Body of pancreas (tissue), 4 donors: ENCODE measurements at places on chromosomes 1 and 21.

DNA sequence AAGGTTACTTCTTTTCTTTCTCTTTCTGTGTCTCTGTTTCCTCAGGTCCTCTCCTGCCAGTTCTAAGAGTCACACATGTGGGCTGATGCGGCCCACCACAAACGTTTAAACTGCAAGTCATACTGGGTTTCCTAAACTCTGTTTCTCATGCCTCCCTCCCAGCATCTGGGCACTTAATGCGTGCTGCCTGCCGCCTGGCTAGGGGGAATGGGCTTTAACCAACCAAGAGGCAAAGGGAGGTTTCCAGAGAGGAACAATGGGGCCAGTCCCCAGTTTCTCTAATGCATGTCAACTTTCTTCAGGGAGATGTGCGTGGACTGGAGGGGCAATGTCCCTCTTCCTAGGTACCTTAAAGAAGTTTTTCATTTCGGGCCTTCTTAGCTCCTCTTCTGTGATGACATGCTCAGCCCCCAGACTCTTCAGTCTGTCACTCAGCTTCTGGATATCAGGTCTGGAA is 19.9 kb upstream of the SRSF4 start:
- H3K36me3 ChIP-seq, result peaks cover 5% of the 10 kb centered on the region
- H3K27me3 ChIP-seq, result no peaks in the 10 kb centered on the region

- no peak overlapping the region for H3K4me3 ChIP-seq
- H3K36me3 ChIP-seq, result no peaks in the 10 kb centered on the region
- no peak for DNase-seq
- no peaks in the 10 kb centered on the region for H3K27me3 ChIP-seq
- H3K4me1 ChIP-seq, result no peaks in the 10 kb centered on the region
Observed at GRCh38 chr1:245583575-245584330, 429.0 kb downstream of the KIF26B start.

DNA sequence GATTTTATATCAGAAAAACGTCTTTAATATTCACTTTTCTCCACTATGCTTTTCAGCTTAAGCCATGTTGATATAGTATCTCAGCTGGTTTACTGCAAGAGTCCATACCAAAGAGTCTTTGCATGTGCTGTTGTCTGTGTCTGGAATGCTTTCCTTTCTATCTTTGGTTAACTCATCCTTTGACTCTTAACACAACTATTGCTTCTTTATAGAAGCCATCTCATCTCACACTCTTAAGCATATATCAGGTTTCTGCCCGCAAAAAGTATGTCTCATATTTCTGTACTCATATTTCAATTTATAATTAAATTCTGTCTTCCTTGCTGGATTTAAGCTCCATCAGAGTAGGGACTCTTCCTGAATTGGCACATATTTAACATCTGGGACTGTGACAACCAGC is 220.9 kb upstream of the KCNK2 start:
- no peaks in the 10 kb centered on the region for H3K4me1 ChIP-seq
- no peak for DNase-seq
- H3K27me3 ChIP-seq, result no peaks in the 10 kb centered on the region
- no peak overlapping the region for H3K4me3 ChIP-seq

GRCh38 chr1:205791568-205792180 is 16.4 kb upstream of the RAB29 start:
- no peak overlapping the region for H3K4me3 ChIP-seq
- no peaks in the 10 kb centered on the region for H3K4me1 ChIP-seq
- H3K36me3 ChIP-seq, result peaks cover 13% of the 10 kb centered on the region
- H3K27ac ChIP-seq, result no peak overlapping the region
- no peaks in the 10 kb centered on the region for H3K27me3 ChIP-seq

DNA sequence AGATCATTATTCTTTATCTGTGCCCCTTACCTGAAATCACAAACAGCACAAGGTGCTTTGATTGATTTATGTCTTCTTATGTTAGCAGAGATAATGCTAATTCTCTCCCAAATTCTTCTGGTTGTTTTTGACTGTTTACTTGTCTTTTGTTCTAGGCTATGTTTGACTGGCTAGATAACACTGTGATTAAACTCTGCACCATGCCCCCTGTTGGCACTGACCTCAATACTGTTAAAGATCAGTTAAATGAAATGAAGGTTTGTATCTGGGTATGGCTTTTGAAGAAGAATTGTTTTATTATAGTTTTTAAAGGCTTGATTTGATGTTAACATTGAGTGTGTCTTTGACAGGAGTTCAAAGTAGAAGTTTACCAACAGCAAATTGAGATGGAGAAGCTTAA is 49.6 kb upstream of the BMP8A start:
- H3K27me3 ChIP-seq, result no peaks in the 10 kb centered on the region
- peaks cover 35% of the 10 kb centered on the region for H3K36me3 ChIP-seq

DNA sequence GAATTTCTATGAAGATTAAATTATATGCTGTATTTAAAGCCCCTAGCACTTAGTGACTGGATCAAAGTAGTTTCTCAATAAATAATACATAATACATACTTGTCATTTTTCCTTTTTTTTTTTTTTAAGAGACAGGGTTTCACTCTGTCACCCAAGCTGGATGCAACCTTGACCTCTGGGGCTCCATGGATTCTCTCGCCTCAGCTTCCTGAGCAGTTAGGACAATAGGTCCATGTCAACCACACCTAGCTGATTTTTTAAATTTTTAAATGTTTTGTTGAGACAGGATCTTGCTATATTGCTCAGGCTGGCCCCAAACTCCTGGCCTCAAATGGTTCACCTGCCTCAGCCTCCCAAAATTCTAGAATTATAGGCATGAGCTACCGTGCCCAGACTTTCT is 5.9 kb downstream of the ACADM start:
- no peaks in the 10 kb centered on the region for H3K36me3 ChIP-seq
- no peak overlapping the region for H3K27ac ChIP-seq
- H3K27me3 ChIP-seq, result no peaks in the 10 kb centered on the region
- no peak overlapping the region for H3K4me3 ChIP-seq

- no peaks in the 10 kb centered on the region for H3K36me3 ChIP-seq
- no peak for DNase-seq
- H3K27ac ChIP-seq, result no peak overlapping the region
Observed at GRCh38 chr21:42247716-42248115, 28.8 kb downstream of the ABCG1 start.

- peak; percentile 65 for DNase-seq
- no peaks in the 10 kb centered on the region for H3K36me3 ChIP-seq
- H3K27me3 ChIP-seq, result no peaks in the 10 kb centered on the region
- peaks cover 6% of the 10 kb centered on the region for H3K4me1 ChIP-seq
- H3K27ac ChIP-seq, result peak overlapping the region; percentile 76
Observed at GRCh38 chr1:32500387-32501209, 35.7 kb downstream of the ZBTB8B start.

GRCh38 chr1:6807782-6808181 is 22.5 kb downstream of the CAMTA1 start:
- H3K27me3 ChIP-seq, result no peaks in the 10 kb centered on the region
- H3K27ac ChIP-seq, result no peak overlapping the region
- DNase-seq, result no peak
- peaks cover 23% of the 10 kb centered on the region for H3K4me1 ChIP-seq
- H3K4me3 ChIP-seq, result no peak overlapping the region

DNA sequence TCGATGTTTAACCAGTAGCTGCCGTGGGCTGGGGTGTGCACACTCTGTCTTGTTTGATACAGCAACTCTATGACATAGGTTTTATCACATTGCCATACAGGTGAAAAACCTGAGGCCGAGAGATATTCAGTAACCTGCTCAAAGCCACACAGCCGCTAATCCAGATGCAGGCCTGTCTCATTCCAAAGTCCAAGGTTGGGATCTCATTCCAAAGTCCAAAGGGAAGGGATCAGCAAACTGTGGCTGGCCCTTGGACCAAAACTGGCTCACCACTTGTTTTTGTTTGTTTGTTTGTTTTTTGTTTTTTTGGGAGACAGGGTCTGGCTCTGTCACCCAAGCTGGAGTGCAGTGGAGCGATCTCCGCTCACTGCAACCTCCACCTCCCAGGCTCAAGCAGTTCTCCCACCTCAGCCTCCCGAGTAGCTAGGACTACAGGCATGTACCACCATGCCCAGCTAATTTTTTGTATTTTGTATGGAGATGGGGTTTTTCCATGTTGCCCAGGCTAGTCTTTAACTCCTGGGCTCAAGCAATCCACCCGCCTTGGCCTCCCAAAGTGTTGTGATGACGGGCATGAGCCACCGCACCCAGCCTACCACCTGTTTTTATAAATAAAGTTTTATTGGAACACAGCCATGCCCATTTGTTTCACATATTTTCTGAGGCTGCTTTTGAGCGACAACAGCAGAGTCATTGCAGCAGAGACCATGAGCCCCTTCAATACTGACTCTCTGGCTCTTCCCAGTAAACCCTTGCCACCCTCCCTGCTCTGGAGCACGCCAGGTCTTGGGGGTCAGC is 163.4 kb upstream of the TMEM51 start:
- no peaks in the 10 kb centered on the region for H3K4me1 ChIP-seq
- H3K27me3 ChIP-seq, result no peaks in the 10 kb centered on the region
- H3K4me3 ChIP-seq, result no peak overlapping the region
- no peaks in the 10 kb centered on the region for H3K36me3 ChIP-seq
- no peak overlapping the region for H3K27ac ChIP-seq

GRCh38 chr1:24186993-24187790 is at the start of gene IFNLR1:
Gene IFNLR1 (minus strand): TSS chr1:24187289. CDS start chr1:24187248, 41 bp downstream.
- H3K27ac ChIP-seq, result peak within 1 kb of the TSS; percentile 67
- peak; percentile 85 for DNase-seq
- H3K4me3 ChIP-seq, result peak within 1 kb of the TSS; percentile 46

- no peaks in the 10 kb centered on the region for H3K27me3 ChIP-seq
- no peaks in the 10 kb centered on the region for H3K4me1 ChIP-seq
- no peak overlapping the region for H3K4me3 ChIP-seq
Observed at GRCh38 chr1:44759077-44759476, 16.3 kb upstream of the RPS8 start.

GRCh38 chr1:156645056-156645455 is 3.1 kb downstream of the BCAN start:
- H3K27me3 ChIP-seq, result peaks cover 22% of the 10 kb centered on the region
- no peak overlapping the region for H3K4me3 ChIP-seq
- H3K27ac ChIP-seq, result no peak overlapping the region
- no peaks in the 10 kb centered on the region for H3K36me3 ChIP-seq
- DNase-seq, result no peak
- peaks cover 30% of the 10 kb centered on the region for H3K4me1 ChIP-seq

- H3K4me1 ChIP-seq, result no peaks in the 10 kb centered on the region
- no peak for DNase-seq
- no peak overlapping the region for H3K4me3 ChIP-seq
- H3K27ac ChIP-seq, result no peak overlapping the region
Observed at GRCh38 chr1:247435030-247435758, 19.2 kb downstream of the NLRP3 start.

DNA sequence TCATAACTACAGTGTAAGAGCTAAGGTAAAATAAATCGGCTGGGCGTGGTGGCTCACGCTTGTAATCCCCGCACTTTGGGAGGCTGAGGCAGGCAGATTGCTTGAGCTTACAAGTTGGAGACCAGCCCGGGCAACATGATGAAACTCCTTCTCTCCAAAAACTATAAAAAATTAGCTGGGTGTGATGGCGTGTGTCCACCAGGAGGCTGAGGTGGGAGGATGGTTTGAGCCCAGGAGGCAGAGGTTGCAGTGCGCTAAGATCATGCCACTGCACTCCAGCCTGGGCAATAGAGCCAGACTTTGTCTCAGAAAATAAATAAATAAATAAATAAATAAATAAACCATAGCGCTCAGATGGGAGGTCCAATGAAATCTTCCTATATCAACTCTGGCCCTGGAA is 16.7 kb upstream of the FAM110D start:
- no peaks in the 10 kb centered on the region for H3K36me3 ChIP-seq
- no peaks in the 10 kb centered on the region for H3K27me3 ChIP-seq
- H3K27ac ChIP-seq, result no peak overlapping the region
- no peak overlapping the region for H3K4me3 ChIP-seq

DNA sequence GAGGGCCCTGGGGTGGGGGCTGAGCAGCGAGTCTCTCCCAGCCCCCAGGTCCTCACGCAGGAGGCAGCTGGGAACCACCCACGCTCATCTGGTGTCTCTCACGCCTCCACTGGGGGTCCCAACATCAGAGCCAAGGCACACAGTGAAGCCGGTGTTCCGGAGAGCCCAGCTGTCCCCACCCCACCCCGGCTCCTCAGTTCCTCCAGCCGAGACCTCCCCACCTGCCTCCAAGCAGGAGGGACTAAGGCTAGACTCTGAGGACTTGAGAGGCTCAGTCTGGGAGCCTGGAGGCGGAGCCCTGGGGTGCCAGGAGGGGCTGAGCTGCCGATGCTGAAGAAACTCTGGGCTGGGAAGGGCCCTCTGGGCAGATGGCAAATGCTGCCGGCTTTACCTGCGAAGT is 1.6 kb upstream of the HPCA start:
- no peak for DNase-seq
- H3K27me3 ChIP-seq, result no peaks in the 10 kb centered on the region
- no peak overlapping the region for H3K4me3 ChIP-seq
- H3K27ac ChIP-seq, result no peak overlapping the region
- peaks cover 21% of the 10 kb centered on the region for H3K4me1 ChIP-seq
- no peaks in the 10 kb centered on the region for H3K36me3 ChIP-seq

- H3K27ac ChIP-seq, result no peak overlapping the region
- no peak for DNase-seq
- H3K27me3 ChIP-seq, result no peaks in the 10 kb centered on the region
- no peaks in the 10 kb centered on the region for H3K36me3 ChIP-seq
Observed at GRCh38 chr21:44333509-44334328, 5.5 kb downstream of the CFAP410 start.

DNA sequence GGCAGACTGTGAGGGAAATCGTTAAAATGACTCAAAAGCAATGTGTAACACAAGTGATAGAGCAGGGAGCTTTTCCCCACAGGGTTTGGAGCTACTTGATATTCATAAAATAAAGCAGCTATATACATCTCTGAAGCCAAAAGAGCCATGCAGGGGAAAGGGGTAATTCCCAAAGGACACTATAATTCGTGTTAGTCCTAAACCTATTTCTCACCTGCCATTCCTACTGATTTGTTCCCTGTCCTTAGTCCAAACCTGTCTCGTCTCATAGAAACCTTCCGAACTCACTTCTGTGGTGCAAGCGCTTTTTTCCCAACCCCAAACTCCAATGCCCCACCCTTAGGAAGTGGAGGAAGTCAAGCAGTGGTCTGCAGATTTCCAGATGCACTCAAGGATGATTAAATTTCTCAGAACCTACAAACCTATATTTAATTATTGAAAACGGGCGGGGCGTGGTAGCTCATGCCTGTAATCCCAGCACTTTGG is 946 bp upstream of the HNRNPR start:
- H3K36me3 ChIP-seq, result no peaks in the 10 kb centered on the region
- peak overlapping the region; percentile 26 for H3K4me3 ChIP-seq
- H3K27me3 ChIP-seq, result no peaks in the 10 kb centered on the region
- peak overlapping the region; percentile 99 for H3K27ac ChIP-seq
- DNase-seq, result no peak

GRCh38 chr1:111864862-111865261 is 109.2 kb downstream of the DDX20 start:
- no peak overlapping the region for H3K27ac ChIP-seq
- H3K36me3 ChIP-seq, result no peaks in the 10 kb centered on the region
- H3K4me1 ChIP-seq, result peaks cover 18% of the 10 kb centered on the region
- no peak for DNase-seq
- H3K27me3 ChIP-seq, result no peaks in the 10 kb centered on the region

DNA sequence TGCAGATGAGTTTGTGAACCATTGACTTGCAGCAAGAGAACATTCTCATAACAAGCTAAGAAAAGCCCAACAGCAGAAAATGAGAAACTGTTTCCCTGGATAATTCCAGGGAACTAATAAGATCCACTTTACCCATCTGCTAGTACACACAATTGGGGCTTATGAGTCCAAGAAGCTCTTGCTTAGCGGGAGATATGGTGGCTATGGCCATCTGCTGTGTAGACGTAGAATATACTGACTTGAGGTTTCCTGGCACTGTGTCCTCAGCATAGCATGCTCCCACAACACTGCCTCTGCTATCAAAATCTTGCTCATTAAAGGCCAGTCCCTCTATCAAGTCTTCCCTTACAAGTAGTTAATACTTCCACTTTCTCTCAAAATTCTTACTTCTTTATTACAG is 6.8 kb upstream of the RXRG start:
- H3K4me1 ChIP-seq, result no peaks in the 10 kb centered on the region
- no peak overlapping the region for H3K27ac ChIP-seq
- H3K4me3 ChIP-seq, result no peak overlapping the region
- no peak for DNase-seq
- no peaks in the 10 kb centered on the region for H3K27me3 ChIP-seq
